ENCODE measurements at places on chromosomes 6 and 20. TPM values are rescaled to one million over a fixed set of nuclear protein-coding genes. Genes with fewer than 3 reads are reported as not detected.

- H3K36me3 ChIP-seq, result no peaks in the 10 kb centered on the region
- DNase-seq, result no peak
- no peak overlapping the region for H3K4me3 ChIP-seq
- no peaks in the 10 kb centered on the region for H3K4me1 ChIP-seq
- H3K27ac ChIP-seq, result no peak overlapping the region
- H3K27me3 ChIP-seq, result no peaks in the 10 kb centered on the region
Measured at GRCh38 chr6:48222241-48222640, 111.2 kb upstream of the PTCHD4 start.

DNA sequence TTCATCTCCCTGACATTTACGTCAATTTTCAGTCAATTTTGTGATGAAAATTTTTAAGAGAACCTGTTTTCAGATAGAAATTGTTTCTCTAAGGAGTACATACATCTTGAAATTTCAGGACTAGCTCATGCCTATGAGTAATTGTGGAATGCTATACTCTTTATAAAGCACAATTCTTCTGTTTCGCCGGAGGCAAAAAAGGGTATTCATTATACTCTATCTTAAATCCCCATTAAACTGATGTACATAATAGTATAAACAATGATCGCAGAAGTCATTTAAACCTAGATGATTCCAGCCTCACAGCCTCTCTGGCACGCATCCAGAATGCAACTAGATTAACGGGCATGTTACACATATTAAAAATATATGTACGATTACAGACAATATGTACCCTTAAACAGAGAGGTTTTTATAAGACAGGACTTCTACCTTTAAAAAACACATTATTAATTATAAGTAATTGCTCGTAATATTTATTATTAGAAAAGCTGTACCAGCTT, 62.6 kb downstream of the NRSN1 start:
- no peak overlapping the region for H3K27ac ChIP-seq
- H3K36me3 ChIP-seq, result no peaks in the 10 kb centered on the region
- H3K4me1 ChIP-seq, result no peaks in the 10 kb centered on the region
- no peak overlapping the region for H3K4me3 ChIP-seq

DNA sequence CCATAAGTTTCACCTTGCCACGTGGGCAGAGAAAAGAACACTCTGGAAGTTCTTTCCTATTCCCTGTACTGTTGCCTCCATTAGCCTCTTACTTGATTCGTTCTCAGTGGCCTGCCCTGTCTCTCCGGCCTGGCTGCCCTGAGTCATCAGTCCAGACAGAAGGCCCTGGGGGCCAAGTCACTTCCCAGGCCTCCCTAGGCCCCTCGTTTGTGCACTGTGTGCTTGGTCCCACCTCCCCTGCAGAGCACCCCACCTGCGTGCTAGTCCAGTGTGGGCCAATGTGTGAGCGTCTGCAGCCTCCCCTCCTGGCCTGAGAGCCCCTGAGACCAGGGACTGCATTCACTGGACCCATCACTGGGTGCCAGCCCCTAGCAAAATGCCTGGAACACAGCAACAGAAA, 191.2 kb upstream of the RREB1 start:
- peaks cover 47% of the 10 kb centered on the region for H3K4me1 ChIP-seq
- H3K4me3 ChIP-seq, result no peak overlapping the region
- H3K36me3 ChIP-seq, result no peaks in the 10 kb centered on the region

DNA sequence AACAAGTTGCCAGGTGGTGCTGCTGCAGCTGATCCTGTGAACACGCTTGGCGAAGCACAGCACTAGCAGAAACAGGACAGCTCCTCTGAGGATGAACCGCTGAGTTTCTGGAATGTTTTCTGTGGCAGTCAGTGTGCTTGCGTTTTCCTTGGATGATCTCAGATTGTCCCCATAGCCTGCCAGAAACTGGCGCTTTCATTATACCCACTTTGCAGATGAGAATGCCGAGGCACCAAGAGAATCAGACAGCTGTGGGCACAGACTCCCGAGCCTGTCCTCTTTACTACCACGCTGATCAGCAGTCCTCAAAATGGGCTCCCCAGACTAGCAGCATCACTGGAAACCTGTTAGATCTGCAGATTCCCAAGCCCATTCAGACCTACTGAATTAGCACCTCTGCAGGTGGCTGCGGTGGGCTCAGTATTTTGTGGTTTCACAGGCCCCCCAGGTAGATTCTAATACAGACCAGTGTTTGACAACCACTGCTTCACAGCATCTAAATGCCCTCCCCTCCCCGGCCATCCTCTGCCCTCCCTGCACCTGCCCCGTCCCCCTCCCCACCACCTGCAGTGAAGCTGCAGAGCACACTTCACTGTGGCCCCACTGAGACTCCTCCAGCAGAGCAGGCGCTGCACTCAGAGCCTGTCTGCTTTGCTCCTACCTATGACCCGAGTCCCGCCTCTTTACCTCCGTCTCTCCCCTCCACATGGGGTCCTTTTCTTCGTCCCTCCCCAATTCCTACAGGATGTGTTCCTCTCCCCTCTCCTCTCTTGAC, 29.6 kb downstream of the SPATA2 start:
- H3K27me3 ChIP-seq, result no peaks in the 10 kb centered on the region
- peaks cover 73% of the 10 kb centered on the region for H3K36me3 ChIP-seq
- no peak for DNase-seq
- H3K4me3 ChIP-seq, result no peak overlapping the region
- H3K27ac ChIP-seq, result no peak overlapping the region

- H3K4me1 ChIP-seq, result peaks cover 8% of the 10 kb centered on the region
- H3K27ac ChIP-seq, result no peak overlapping the region
- no peaks in the 10 kb centered on the region for H3K27me3 ChIP-seq
Measured at GRCh38 chr20:4699957-4700356, 21.8 kb upstream of the PRND start.

GRCh38 chr6:6781172-6781872, 192.8 kb downstream of the LY86 start:
- H3K4me1 ChIP-seq, result peaks cover 11% of the 10 kb centered on the region
- DNase-seq, result no peak
- H3K27ac ChIP-seq, result peak overlapping the region; percentile 17
- H3K36me3 ChIP-seq, result no peaks in the 10 kb centered on the region

- no peak overlapping the region for H3K27ac ChIP-seq
- H3K36me3 ChIP-seq, result no peaks in the 10 kb centered on the region
- H3K4me3 ChIP-seq, result no peak overlapping the region
- H3K4me1 ChIP-seq, result peaks cover 9% of the 10 kb centered on the region
- DNase-seq, result no peak
- H3K27me3 ChIP-seq, result no peaks in the 10 kb centered on the region
Measured at GRCh38 chr20:34829191-34829590, 3.7 kb upstream of the NCOA6 start.

DNA sequence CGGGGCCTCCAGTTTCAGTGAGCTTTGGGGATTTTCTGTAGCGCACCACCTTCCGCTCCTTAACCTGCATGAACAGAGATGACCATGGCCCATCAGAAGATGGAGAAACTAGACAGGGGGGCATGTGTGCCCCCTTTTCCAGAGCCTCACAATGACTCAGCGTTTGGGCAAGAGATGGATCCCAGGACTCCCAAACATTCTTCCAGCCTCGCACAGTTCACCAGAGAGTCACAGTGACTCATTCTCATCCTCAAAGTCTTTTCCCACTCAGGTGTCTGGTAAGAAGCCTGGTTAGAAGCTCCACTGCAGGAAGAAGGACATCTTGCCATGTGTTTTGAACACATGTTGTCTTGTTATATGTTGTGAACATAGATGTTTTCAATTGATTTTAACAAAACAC, 76.2 kb upstream of the FRMD1 start:
- H3K36me3 ChIP-seq, result no peaks in the 10 kb centered on the region
- H3K27ac ChIP-seq, result no peak overlapping the region
- peaks cover 18% of the 10 kb centered on the region for H3K4me1 ChIP-seq
- H3K4me3 ChIP-seq, result no peak overlapping the region
- no peak for DNase-seq
- peaks cover 6% of the 10 kb centered on the region for H3K27me3 ChIP-seq

DNA sequence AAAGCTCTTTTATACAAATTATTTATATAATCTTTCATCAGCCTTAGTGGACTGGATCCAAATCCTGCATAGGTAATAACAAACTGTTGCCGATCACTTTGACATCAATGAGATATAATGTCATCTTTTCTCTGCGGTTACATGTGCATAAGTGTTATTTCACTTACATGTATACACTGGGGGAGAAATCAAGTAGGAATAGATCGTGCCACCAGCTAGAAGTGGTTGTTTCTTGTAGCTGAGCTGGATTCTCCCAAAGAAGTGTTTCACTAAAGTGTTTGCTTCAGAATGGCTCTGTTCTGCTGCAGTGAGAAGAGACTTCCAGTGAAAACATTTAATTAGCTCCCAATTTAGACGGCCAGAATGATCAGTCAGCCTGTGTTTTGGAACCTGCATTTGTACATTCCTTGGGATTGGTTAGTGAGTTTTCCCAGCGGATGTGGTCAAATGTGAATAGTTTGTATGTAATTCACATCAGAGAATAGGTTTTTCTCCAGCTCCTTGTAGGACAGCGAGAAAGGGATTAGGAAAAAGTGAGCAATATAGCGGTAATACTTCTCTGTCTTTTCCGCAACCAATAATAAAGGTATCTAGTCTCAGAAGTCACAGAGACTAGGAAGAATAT, 163.1 kb upstream of the CCN2 start:
- DNase-seq, result no peak
- H3K36me3 ChIP-seq, result no peaks in the 10 kb centered on the region
- peaks cover 16% of the 10 kb centered on the region for H3K4me1 ChIP-seq
- no peaks in the 10 kb centered on the region for H3K27me3 ChIP-seq
- H3K27ac ChIP-seq, result no peak overlapping the region

DNA sequence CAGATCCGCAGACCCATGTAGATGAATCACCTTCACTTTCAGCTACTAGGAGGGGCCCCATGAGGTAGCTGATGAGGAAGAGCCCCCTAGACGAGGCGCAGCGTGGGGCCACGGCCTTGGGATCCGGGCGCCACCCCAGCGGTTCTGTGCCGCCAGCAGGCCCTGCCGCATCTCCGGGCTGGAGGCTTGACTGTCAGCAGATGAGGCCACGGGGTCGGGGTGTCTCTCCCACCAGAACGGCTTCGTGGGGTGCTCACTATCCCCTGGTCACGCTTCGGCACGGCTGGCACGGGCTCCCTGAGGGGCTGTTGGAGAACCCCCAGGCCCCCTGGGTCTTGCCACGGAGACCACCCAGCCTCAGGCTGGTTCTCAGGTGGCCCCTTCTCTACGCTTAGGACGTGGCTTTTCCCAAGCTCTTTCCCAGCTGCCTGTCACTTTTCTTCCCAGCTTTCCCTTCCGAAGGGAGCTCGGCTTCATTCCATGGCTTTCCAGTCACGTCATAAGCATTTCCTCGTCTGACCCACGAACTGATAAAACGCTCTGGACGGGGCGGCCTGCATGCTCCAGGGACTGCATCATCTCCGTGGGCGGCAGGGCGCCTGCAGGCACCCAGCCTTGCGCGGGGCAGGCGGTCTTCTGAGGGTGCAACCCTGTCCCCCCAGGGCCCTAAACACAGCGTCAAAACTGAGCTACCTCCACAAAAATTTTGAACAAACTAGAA, 85.9 kb downstream of the THBS2 start:
- H3K4me1 ChIP-seq, result peaks cover 18% of the 10 kb centered on the region
- H3K27me3 ChIP-seq, result no peaks in the 10 kb centered on the region
- H3K36me3 ChIP-seq, result no peaks in the 10 kb centered on the region
- no peak for DNase-seq
- no peak overlapping the region for H3K4me3 ChIP-seq

DNA sequence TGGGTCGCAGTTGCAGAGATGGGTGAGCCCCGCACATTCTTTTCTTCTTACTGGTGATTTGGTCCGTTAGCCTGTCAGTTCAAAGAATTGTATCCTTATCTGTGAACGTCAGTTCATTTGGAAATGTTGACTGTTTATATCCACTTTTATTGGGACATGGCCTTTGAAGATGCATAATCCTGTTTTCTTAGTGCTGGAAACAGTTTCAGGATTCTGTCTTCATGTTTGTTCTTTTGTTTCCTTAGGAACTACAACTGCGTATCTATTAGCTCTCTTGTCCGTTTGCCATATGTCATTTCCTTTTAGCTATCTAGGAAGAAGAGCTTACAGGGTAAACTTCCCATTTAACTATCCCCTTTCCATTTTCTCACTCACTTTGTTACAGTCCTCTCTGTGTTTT, 35.0 kb upstream of the TULP1 start:
- H3K4me3 ChIP-seq, result no peak overlapping the region
- no peak overlapping the region for H3K27ac ChIP-seq
- DNase-seq, result no peak
- H3K36me3 ChIP-seq, result no peaks in the 10 kb centered on the region
- peaks cover 5% of the 10 kb centered on the region for H3K4me1 ChIP-seq
- H3K27me3 ChIP-seq, result no peaks in the 10 kb centered on the region

GRCh38 chr20:53734006-53734688, 140.5 kb upstream of the ZNF217 start:
- H3K36me3 ChIP-seq, result no peaks in the 10 kb centered on the region
- no peak overlapping the region for H3K4me3 ChIP-seq
- DNase-seq, result no peak
- no peaks in the 10 kb centered on the region for H3K27me3 ChIP-seq
- peaks cover 42% of the 10 kb centered on the region for H3K4me1 ChIP-seq
- H3K27ac ChIP-seq, result no peak overlapping the region

DNA sequence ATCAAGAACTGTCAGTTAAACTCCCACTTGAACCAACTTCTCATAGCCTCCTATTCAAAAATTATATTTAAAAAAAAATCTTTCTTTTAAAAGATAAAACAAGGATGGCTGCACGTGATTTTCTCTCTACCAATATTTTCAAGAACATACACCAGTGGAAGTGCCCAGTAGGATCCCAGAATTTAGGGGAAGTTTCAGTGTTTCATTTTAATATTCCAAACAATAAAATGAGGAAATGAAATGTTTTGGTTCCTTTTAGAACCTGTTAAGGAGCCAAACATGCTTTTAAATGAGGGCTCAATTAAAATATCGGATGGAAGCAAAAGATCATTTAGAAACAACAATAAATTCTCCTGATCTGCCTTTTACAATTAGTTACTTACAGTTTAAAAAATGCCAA, 26.4 kb upstream of the PRELID3B start:
- no peak for DNase-seq
- H3K27me3 ChIP-seq, result peaks cover 5% of the 10 kb centered on the region
- H3K27ac ChIP-seq, result no peak overlapping the region
- no peak overlapping the region for H3K4me3 ChIP-seq
- peaks cover 6% of the 10 kb centered on the region for H3K4me1 ChIP-seq
- no peaks in the 10 kb centered on the region for H3K36me3 ChIP-seq

- H3K4me1 ChIP-seq, result peaks cover 43% of the 10 kb centered on the region
- no peak overlapping the region for H3K4me3 ChIP-seq
- H3K36me3 ChIP-seq, result no peaks in the 10 kb centered on the region
- no peaks in the 10 kb centered on the region for H3K27me3 ChIP-seq
Measured at GRCh38 chr20:23092861-23093495, 6.9 kb upstream of the CD93 start.

GRCh38 chr6:106528521-106528920, 100.8 kb downstream of the RTN4IP1 start:
- no peak overlapping the region for H3K4me3 ChIP-seq
- no peak overlapping the region for H3K27ac ChIP-seq
- H3K36me3 ChIP-seq, result peaks cover 18% of the 10 kb centered on the region
- no peaks in the 10 kb centered on the region for H3K27me3 ChIP-seq
- no peak for DNase-seq
- peaks cover 27% of the 10 kb centered on the region for H3K4me1 ChIP-seq

Gene WFDC6
- total RNA-seq, result 1.6 TPM

Gene MDFI
- total RNA-seq, result 35.5 TPM

Gene CDKN1A
- 257 TPM for total RNA-seq

Gene FAM83C
- total RNA-seq, result 29.3 TPM

Gene SAYSD1
- total RNA-seq, result 13.5 TPM

Gene ID4
- 135 TPM for total RNA-seq

Gene FAM209B
- not detected for total RNA-seq

Gene BPIFA1
- total RNA-seq, result not detected

Gene JPH2
- 5.0 TPM for total RNA-seq

All from suprapubic skin (tissue), 4 donors.